ENCODE measurements at places on chromosomes 5 and 9. TPM values are rescaled to one million over a fixed set of nuclear protein-coding genes. Genes with fewer than 3 reads are reported as not detected.

MEIKIN gene
- not detected for total RNA-seq

AK8 gene
- total RNA-seq: 0.13 TPM

ANKRD34B gene
- not detected for total RNA-seq

ARRDC3 gene
- total RNA-seq: 45.4 TPM

CHSY3 gene
- total RNA-seq: 7.6 TPM

SAPCD2 gene
- 16.1 TPM for total RNA-seq

PHF24 gene
- total RNA-seq: not detected

Data from LHCN-M2 (cell line).